ENCODE measurements at places on chromosomes 16 and 17. TPM values are rescaled to one million over a fixed set of nuclear protein-coding genes. Genes with fewer than 3 reads are reported as not detected.

DNA sequence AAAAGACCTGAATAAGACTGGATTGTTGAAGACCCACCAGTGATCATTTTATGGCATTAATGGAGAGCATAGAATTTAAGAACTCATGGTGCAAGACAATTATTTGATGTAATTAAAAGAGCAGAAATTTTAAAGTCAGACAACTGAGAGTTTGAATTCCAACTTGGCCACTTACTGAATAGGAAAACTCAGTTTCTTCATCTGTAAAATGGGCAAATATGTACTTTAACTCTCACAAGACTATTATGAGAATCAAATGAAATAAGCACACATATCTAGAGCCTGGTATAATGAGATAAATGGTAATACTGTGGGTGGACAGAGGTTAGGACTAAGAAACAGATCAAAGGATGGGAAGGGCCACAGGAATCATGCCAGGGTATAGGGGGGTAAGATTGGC is 88.0 kb downstream of the SOX9 start:
- H3K4me3 ChIP-seq = no peak overlapping the region
- H3K4me1 ChIP-seq = no peaks in the 10 kb centered on the region
- peaks cover 9% of the 10 kb centered on the region for H3K27me3 ChIP-seq
- H3K27ac ChIP-seq = no peak overlapping the region
- no peaks in the 10 kb centered on the region for H3K36me3 ChIP-seq
- no peak for DNase-seq

GRCh38 chr16:87391324-87391949 is 699 bp upstream of the MAP1LC3B start:
- H3K27me3 ChIP-seq = no peaks in the 10 kb centered on the region
- H3K36me3 ChIP-seq = peaks cover 14% of the 10 kb centered on the region
- H3K4me1 ChIP-seq = peaks cover 50% of the 10 kb centered on the region

GRCh38 chr17:9824797-9825338 is 856 bp upstream of the GLP2R start:
- no peak overlapping the region for H3K27ac ChIP-seq
- no peaks in the 10 kb centered on the region for H3K4me1 ChIP-seq
- no peak for DNase-seq
- H3K36me3 ChIP-seq = peaks cover 3% of the 10 kb centered on the region

- H3K27me3 ChIP-seq = peaks cover 8% of the 10 kb centered on the region
- peak; percentile 25 for DNase-seq
- H3K36me3 ChIP-seq = no peaks in the 10 kb centered on the region
- H3K4me3 ChIP-seq = no peak overlapping the region
- no peak overlapping the region for H3K27ac ChIP-seq
- H3K4me1 ChIP-seq = peaks cover 7% of the 10 kb centered on the region
These were observed 25.0 kb downstream of the TEX14 start for GRCh38 chr17:58666858-58667267.

- H3K27me3 ChIP-seq = peaks cover 35% of the 10 kb centered on the region
- DNase-seq = no peak
- H3K27ac ChIP-seq = no peak overlapping the region
- H3K36me3 ChIP-seq = no peaks in the 10 kb centered on the region
- H3K4me3 ChIP-seq = no peak overlapping the region
These were observed 3.5 kb upstream of the CDH11 start for GRCh38 chr16:65125322-65125721.

Gene IKZF3
- total RNA-seq = 44.6 TPM
